ENCODE measurements at places on chromosomes 4 and X.

DNA sequence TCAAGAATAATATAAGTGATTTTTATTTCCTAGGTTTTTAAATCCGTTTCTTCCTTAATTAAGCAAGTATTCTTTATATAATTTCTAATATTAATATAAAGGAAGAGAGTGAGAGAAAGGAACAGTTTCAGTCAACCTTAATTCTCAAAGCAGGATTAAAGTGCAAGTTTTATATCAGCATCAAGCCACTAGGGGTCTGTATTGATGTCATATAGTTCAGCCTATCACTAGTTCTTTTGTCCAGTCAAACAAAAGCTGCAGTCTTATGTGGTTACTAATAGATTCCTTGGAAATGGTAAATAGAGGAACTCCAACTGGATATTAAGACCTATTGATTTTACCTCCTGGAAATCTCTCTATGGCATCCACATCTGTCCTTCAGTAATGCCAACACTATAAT lies 82.0 kb downstream of the NAP1L3 start:
- DNase-seq, result no peak

DNA sequence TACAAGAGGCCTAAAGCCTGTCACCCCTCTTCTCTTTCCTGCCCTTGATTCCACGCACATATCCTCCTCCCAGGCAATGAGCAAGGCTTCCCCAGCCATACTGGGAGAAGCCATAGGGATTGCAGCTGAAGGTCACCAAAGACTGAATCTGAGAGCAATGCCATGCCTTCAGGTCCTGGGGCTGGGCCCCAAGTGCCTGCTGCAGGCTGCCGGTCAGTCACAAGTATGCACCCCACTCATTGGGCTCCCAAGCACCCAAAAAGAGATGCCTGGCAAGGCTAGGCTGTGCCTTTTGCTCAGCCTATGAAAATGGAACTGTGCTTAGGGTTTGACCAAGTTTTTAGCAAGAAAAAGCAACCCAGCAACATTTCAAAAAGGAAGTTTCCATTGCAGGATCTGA lies 210.6 kb upstream of the MAMLD1 start:
- DNase-seq, result no peak

- no peak for DNase-seq
These were observed 57.2 kb downstream of the STBD1 start for GRCh38 chr4:76363556-76364290.

- no peak for DNase-seq
These were observed 273.2 kb downstream of the ADGRL3 start for GRCh38 chr4:61473306-61473705.

All from mesothelial cell of epicardium (in vitro differentiated cells).